ENCODE measurements at places on chromosomes 7 and 10.

GRCh38 chr10:49167425-49168170 is 20.6 kb downstream of the TMEM273 start:
- DNase-seq: no peak

GRCh38 chr7:148201992-148202391 is 388.6 kb upstream of the C7orf33 start:
- no peak for DNase-seq

- no peak for DNase-seq
These were observed 8.1 kb downstream of the CCDC6 start for GRCh38 chr10:59898125-59898835.

DNA sequence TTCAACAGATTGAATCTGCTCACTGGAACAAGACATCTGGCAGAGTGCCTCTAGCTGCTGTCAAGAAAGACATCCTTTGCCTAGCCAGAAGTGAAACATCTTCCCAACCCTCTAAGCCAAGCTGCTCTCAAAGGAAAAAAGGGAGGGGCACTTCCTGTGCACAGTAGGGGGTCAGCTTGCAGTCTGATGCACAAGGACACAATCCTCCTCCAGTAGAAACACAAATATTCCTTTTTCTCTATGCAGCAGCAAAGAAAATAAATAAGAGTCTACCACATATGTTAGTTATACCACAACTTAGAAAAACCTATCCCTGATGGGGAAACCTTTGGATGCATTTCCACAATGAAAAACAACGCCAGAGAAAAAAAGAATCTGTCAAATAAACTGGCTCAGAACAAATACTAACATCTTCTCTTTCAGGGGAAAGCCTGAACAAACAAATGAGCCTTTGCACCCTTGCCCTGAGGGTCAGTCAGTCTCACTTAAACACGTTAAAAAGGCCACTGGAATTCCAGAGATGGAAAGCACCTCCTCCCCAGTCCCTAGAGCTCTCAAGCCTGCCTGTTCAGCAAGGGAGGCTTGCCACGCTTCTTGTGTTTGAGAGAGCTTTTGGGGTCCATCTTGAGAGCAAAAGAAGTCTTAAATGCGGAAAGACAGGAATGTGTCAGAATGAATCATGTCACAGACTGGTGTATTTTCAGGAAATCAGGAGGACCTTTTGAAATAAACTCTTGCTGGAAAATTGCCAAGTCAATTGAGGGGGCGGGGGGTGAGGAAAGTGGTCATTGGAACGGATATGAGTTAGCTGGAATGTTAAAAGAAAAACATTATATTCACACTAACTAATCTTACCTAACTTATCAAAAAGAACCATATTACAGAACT is 7.5 kb downstream of the LAMB1 start:
- no peak for DNase-seq

GRCh38 chr7:154753226-154753625 is 249.7 kb downstream of the PAXIP1 start:
- DNase-seq: no peak

DNA sequence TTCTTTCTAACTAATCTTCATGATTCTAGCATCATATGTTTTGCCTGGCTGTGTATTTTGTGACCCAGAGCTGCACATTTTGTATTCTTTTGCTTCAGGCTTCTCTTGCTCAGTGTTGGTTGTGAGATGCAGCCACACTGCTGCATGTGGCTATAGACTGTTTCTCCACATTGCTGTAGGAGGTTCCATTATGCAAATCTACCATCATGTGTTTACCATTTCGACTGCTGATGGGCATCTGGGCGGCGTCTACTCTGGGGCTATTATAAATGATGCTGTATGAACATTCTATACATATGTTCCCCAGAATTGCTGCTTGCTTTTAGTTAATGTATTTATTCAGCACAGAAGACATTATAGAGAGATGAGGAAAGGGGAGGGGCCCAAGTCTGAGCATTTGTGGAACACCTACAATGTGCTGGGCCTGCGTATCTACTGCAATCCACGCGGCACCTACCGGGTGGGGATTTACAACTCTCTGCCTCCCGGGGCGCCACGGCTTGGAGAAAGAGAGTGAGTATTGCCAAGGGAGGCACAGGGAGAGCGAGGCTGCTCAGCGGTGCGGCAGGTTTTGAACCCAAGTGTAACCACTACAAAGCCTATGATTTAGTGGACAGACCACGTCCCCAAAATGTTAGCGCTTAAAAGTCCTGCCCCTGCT is 172.5 kb downstream of the PRKAG2 start:
- DNase-seq: no peak

- no peak for DNase-seq
These were observed 917.8 kb upstream of the ZNF722 start for GRCh38 chr7:63080831-63081230.

DNA sequence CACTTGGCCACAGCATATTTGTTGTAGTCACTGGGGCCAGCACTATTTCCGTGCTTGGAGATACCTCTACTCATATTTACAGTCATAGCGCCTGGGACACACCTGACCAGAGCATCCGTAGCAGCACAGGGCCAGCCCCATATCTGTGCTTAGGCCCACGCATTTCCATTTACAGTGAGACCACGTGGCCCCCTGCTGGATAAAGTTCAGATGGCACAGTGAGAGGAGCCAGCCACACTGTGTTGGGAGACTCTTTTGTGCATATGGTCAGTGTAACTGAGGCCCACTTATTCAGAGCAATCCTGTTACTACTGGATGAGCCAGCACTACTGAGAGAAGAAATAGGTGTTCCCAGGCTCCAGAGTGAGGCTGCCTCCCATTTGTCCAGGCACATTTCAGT is 455.3 kb downstream of the REEP3 start:
- no peak for DNase-seq

GRCh38 chr10:129741978-129742741 is 221.9 kb downstream of the EBF3 start:
- no peak for DNase-seq

DNA sequence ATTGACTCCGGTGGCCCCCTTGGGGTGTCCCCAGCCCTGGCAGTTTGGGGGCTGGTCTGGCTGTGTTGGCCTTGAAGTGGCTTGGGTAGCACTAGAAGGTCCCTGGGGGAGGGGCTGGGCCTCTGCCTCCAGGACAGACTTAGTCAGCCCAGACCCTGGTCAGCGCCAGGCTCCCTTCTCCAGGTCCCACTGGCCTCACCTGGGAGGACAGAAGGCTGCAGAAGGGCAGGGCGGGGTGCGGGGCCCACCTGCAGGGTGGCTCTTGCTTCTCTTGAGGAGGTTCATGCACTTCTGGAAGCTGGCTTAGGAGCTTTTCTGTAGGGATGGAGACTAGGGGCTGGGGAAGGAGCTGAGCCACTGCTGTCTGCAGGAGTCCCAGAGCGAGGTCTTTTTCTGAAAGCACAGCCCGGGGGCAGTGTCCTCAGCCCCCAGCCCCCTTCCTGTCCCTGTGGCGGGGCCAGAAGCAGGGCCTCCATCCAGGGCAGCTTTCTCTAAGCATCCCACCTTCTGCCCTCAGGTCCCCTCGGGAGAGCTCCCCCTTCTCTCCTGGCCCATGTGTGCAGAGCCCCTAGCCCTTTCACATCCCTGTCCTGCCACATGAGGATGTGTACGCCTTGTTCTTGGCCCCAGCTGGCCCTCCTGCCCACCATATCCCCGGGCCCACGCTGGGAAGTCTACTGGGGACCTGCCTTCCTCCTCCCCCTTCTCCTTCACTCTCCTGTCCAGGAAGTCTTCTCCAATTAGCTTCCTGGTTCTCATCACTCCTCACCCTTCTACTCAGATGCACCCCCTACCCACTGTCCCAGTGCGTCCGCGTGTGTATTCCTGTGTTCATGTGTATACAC is 11.0 kb downstream of the TBATA start:
- no peak for DNase-seq

- DNase-seq: no peak
These were observed 66.5 kb upstream of the TCF7L2 start for GRCh38 chr10:112883360-112884178.

DNA sequence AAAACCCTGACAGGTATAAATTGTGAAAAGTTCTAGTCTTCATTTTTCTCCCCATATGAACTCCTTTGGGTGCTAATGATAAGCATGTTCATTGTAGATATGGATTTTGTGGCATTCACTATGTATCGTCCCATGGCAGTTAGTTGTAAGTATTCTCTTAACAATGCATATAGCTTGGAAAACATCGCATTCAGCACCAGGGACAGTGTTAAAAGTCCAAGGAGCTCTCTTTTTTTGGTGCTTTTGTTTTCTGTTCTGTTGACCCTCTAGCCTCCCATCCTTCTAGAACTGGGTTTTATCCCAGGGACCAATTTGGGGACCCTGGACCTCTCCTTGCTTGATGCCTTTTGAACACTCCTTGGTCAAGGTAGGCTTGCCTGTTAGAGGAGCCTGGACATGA is 37.7 kb downstream of the INSYN2A start:
- no peak for DNase-seq

DNA sequence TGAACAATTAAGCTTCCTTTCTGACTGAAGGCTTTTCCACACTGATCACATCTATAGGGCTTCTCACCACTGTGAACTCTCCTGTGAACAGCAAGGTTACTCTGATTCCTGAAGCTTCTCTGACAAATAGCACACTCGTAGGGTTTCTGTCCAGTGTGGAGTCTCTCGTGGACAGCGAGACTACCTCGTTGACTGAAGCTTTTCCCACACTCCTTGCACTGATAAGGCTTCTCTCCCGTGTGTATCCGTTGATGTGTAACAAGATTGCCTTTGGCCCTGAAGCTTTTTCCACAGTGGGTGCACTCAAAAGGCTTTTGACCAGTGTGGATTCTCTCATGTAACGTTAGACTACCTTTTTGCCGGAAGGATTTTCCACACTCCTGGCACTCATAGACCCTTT is 4.4 kb downstream of the ZNF32 start:
- no peak for DNase-seq

- DNase-seq: no peak
These were observed 33.6 kb upstream of the XRCC2 start for GRCh38 chr7:152709287-152710152.

- DNase-seq: no peak
These were observed 197.5 kb downstream of the GPAM start for GRCh38 chr10:111986079-111986478.

DNA sequence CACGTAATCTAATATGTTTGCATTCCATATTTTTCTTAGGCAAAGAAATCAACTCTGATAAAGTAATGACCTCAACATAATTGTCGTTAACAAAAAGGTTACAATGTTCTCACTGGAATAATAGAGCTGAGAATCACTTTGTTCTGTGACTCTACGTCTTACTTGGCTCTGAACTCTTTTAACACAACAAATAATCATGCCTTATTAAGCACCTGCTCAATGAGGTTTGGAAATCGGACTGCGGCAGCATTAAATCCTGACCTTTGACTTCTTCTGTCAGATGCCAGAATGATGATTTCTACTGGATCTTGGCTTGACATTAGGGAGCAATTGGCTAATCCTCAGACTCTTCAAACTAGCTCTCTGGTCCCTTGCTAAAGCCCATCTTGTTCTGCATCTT is 233.6 kb downstream of the SEMA3D start:
- no peak for DNase-seq

GRCh38 chr10:129968853-129969183 is 4.7 kb upstream of the EBF3 start:
- DNase-seq: no peak

GRCh38 chr10:98045785-98046389 is 15.5 kb upstream of the CRTAC1 start:
- no peak for DNase-seq

DNA sequence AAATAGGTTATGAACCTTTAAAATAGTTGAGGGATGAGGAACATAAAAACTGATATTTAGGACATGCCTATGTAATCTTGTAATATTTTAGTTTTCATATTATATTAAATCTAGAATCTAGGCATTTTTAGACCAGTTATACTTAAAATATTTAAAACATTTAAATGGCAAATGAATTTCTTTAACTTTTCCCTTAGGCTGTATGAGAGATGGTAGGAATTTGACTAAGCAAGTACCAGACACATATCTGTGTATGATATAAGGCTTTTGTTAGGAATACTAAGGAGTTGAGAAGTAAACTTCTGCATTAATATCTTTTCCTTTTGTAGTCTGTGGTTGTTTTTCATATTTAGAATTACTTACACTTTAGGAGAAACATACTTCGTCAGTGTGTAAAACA is 25.1 kb downstream of the SEPTIN7 start:
- DNase-seq: no peak

DNA sequence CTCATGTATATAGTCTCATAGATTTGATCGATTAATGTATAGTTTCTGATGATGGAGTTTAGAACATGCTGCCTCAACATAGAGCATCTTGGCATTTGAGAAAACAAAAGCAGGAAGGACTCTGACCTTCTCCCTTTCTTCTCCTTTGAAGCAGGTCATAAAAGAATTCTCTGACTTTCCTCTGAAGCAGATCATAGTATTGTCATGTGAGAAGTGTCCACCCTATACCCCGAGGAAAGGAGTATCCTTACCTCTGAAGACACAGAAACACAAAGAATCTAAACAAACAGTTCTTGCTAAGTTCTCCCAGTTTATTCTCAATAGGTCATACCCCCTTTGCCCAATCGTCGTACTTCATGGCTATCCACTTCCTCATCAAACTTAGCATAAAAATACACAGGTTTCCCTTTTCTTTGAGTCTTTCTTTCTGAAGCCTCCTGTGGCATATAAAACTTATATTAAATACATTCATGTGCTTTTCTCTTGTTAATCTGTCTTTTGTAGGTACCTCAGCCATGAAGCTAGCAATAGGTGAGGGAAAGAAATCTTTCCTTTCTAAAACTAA is 194.9 kb downstream of the REEP3 start:
- no peak for DNase-seq

DNA sequence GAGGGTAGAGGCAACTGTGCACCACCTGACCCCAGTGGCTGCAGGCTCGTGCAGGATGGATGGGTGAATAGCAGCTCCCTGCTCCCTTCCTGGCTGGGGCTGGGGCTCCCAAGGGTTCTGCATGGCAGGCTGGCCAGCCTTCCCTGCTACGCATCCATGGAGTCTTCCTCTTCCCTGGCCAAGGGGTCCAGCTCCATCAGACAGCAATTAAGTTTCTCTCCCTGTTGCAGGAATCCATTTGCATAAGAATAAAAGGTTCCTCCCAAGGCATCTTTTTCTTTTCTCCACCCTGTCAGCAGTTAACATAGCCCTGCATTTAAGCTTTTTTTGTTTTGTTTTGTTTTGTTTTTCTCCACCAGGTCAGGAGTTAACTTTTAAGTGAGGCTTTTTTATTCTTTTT is 10.0 kb upstream of the CPA2 start:
- DNase-seq: no peak

DNA sequence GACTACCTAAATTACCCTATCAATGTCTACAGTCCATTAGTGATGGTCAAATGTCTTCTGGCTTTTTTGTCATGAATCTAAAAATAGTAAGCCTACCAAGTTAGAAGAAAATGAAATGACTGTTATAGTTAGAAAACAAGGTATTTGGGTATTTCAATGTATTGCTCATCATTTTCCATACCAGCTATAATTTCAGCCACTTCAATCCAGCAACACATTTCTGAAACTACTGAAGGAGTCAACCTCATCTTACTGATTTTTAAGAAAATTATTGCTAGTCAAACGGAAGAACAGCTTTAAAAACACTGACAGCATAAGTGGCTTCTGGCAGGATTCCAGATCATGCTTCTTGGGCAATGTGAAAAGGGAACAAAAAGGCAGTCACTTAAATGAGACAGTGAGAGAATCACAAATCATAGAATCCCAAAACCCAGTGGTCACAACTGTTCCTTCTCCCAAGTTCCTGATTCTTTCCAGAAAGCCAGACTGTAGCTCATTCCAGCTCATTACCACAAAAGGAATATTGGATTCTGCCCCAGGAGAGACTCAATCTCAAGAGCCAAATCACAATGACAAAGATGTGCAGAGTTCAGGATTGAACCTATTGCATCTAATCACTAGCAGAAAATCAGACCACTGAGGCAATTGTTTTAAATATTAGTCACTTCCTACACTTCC is 61.2 kb upstream of the LRRN3 start:
- no peak for DNase-seq
